A549 treated with DMSO at 1 μM for 4 hours (cell line): ENCODE measurements at places on chromosomes 1 and 21. TPM values are rescaled to one million over a fixed set of nuclear protein-coding genes. Genes with fewer than 3 reads are reported as not detected.

The OR6K3 gene
- not detected in 5 replicates for total RNA-seq

The FMN2 gene
- total RNA-seq = 5.0 to 7.4 TPM (median 6.4 TPM) in 5 replicates

The GSTM3 gene
- total RNA-seq = 21.7 to 33.5 TPM (median 24.4 TPM) in 5 replicates

The ENAH gene
- total RNA-seq = 75.4 to 108 TPM (median 95.6 TPM) in 5 replicates

The PAPPA2 gene
- 0.01 to 0.03 TPM in 2 of 5 replicates, not detected in the others for total RNA-seq
